ENCODE measurements at places on chromosomes 3 and 15. TPM values are rescaled to one million over a fixed set of nuclear protein-coding genes. Genes with fewer than 3 reads are reported as not detected.

GRCh38 chr15:68584756-68585573 lies 6.2 kb downstream of the CORO2B start:
- no peak for DNase-seq

GRCh38 chr3:33954956-33955355 lies 156.5 kb downstream of the PDCD6IP start:
- no peak for DNase-seq

DNA sequence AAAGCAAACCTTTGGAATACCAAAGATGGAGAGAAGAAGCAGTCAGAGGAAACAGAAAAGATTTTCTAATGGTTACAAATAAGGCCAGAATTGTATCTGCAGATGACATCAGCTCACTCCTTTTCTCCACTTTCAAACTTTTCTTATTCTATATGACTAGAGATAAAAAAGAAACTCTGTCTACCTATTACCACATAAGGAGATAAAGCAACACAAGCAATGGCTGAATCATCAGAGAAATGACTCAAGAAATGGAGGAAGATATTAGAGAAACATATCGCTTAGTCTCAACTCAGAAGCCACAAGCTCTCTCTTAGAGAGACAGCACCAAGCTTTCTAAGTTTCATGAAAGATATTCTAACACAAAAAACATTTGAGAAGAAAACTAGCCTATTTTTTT lies 784.0 kb downstream of the ZPLD1 start:
- DNase-seq = no peak

CADM2 gene
- not detected for polyA plus RNA-seq

- no peak for DNase-seq
Observed at GRCh38 chr15:91385311-91385710, 285.3 kb downstream of the SV2B start.

DNA sequence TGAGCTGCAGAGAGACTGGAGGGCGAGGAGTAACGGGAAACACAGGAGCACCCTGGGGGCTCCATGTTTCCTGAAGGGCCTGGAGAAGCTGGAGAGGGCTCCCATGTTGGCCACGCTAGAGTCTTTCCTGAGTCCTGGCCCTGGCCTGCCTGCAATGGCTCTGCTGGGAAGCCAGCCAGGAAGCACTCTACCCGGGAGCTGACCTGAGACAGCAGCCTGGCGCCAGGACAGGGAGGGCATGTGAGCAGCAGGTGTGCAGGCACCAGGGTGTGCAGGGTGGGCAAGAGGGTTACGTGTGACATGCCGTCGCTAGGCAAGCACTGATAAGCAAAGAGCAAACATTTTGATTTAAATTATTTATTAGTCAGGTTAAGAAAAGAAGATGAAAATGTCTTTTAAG lies 301.4 kb downstream of the OCA2 start:
- no peak for DNase-seq

ARHGEF26 gene
- not detected for polyA plus RNA-seq

C15orf39 gene
- 18.2 TPM for polyA plus RNA-seq

DNA sequence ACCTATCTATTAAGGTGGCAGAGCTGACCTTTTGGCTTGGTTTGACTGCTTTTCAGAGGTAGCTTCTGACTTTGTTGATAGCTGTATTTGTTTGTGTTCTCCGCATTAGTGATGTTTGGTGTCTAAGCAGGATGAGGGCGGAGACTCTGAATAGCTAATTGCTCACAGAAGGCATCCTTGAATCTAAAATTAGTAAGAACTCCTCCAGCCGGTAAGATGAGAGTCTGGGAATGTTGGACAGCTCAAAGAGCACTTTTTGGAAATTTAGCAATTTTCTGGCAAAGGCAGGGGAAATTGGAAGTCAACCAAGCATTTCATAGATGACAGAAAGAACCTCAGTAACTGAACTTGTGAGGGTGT lies 174.1 kb downstream of the KLHL25 start:
- no peak for DNase-seq

STRA6 gene
- polyA plus RNA-seq = not detected

GRCh38 chr3:190183121-190183520 lies 62.4 kb upstream of the P3H2 start:
- DNase-seq = no peak

ALDH1A2 gene
- polyA plus RNA-seq = 5.1 TPM

DNA sequence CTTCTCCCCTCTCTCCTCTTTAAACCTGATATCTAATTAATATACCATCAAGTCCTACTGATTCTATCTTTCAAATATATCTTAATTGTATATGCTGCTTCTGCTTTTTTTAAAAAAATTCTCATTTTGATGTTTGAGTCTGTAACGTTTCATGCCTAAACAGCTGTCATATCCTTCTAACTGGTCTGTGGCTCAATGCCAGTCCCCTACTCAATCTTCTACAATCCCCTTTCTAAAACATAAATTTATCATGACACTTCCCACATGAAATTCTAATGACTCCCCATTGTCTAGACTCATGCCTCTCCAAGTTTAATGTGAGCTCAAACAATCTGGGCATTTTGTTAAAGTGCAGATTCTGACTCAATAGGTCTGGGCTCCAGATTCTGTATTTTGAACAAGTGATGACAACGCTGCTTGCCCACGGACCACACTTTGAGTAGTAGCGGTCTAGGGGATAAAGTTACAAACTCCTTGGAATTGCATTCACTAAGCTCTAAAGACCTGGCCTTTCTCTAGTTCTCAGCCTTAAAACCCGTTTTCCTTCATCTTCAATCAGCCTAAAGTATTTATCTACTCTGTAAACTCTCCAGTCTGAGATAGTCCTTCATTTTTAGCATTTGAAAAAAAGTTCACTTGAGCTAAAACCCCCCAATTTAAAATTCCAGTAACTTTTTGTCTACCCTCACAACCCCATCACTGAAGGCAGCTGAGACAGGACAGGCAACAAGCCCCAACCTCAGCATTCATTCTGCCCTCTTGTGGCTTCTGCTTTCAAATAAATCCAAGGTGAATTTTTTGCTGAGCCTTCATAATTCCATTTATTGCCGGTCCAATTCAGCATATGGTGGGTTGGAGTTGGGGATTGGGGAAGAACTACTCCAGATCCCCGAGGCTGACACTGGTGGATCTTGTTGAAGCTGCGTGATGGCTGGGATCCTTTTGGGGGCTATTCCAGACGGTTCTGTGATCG lies 88.1 kb upstream of the THRB start:
- no peak for DNase-seq

DNA sequence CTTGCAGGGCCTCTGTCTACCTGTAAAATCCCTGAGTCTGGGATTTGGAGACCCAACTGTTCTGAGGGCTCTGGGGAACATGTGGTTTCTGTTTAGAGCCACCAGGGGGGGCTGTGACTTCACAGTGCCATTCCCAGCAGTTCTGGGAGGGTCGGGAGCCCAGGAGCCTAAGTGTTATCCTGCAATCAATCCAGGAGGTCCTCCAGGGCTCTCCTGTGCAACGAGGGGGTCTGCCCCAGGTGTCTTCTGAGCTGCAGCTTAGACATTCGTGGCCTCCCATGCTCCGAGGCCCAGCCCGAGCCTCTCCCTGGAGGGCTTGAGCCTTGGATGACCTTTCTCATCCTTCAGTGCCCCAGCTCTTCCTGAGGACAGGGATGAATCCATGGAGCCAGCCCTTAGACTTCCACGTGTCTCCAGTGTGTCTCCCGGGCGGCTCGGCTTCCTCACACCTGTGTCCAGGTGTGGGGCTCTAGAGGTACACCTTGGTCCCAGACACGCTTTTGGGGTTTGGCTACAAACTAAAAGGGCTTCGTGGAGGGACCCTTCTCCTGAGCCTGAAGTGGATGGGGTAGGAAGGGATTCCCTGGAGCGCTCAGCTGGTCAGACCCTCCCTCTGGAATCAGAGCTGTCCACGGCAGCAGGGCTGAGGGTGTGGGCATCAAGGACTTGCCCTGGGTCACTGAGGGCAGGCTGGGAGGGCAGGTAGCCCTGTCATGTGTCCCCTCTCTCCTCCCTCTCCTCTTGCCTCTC lies 20.3 kb upstream of the ABTB1 start:
- peak; percentile 66 for DNase-seq

DNA sequence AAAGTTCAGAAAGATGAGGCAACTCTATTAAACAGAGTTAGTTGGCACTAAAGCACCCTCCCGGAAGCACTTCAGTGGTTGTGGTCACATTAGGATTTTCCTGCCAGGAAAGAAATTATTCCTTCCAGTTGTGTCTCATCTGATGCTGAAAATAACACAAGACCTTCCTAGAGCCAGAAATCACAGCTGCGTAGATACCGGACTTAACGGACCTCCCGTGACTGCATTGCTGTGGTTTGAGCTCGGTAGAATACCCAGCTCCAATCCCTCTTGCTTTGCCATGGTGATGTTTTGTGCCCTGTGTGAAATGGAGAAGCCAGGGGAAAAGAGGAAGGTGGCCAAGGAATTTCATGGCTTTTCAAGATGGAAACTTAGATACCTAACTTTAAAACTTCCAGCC lies 215.0 kb upstream of the IGF1R start:
- DNase-seq = no peak
